ENCODE measurements at places on chromosomes 7 and 10. TPM values are rescaled to one million over a fixed set of nuclear protein-coding genes. Genes with fewer than 3 reads are reported as not detected.

The NEURL1 gene
- under 0.01 TPM for total RNA-seq

The PRSS37 gene
- not detected for total RNA-seq

The STEAP1B gene
- 25.3 TPM for total RNA-seq

The METTL27 gene
- 9.9 TPM for total RNA-seq

The SPDYE6 gene
- total RNA-seq: not detected

The ARHGEF5 gene
- total RNA-seq: 1.1 TPM

The AIMP2 gene
- 56.0 TPM for total RNA-seq

The MORN4 gene
- 5.8 TPM for total RNA-seq

The HUS1 gene
- 19.2 TPM for total RNA-seq

The TEX47 gene
- not detected for total RNA-seq

The OR13A1 gene
- not detected for total RNA-seq

The CALHM3 gene
- total RNA-seq: not detected

The MKX gene
- not detected for total RNA-seq

The DRGX gene
- total RNA-seq: not detected

The NUDT13 gene
- total RNA-seq: 1.4 TPM

Measured in regular cardiac myocyte (primary cell).